ENCODE measurements at places on chromosomes 11 and 22. TPM values are rescaled to one million over a fixed set of nuclear protein-coding genes. Genes with fewer than 3 reads are reported as not detected.

Gene ZNF215
- total RNA-seq = 1.9 TPM

Gene PATE3
- not detected for total RNA-seq

GRCh38 chr11:2795491-2795991 is 90.0 kb downstream of the CDKN1C start:
- peak; percentile 7 for DNase-seq

DNA sequence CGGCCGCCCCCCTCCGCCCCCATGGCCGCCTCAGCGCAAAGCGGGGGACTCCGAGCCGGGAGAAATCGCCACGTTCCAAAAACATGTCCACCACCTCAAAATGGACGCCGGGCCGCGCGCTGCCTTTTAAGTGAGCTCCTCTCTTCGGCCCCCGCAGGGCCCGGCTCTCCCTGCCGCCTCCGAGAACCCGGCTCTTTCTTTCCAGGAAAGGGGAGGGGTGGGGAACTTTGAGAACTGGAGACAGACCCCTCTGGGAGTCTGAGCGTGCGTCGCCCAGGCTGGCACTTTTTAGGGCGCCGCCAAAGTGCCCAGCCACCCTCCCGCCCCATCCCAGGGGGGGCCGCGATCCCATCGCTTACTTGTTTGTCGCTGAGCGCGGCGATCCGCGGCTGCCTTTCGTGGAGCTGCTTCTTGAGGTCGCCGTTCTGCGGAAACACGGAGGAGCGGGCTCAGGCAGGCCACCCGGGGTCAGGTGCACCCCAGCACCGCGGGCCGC is 1.6 kb downstream of the PHF21B start:
- DNase-seq = no peak

DNA sequence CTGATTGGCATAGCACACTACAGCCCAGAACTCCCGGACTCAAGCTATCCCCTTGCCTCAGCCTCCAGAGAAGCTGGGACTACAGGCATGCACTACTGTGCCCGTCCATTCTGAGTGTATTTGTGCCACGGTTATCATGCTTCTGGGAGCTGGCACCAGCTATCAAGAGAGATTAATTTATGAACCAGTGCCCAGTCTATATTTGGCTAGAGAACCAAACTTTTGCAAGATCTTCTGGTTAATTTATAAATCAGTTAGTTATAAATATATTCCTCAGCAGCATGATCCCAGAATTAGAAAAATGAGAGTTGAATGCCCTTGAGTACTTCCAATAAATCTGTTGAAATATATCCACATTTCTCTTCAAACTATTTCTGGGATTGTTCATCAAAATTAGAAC is 67.5 kb upstream of the OR5AN1 start:
- DNase-seq = no peak
